ENCODE measurements at places on chromosomes 12 and 14.

DNA sequence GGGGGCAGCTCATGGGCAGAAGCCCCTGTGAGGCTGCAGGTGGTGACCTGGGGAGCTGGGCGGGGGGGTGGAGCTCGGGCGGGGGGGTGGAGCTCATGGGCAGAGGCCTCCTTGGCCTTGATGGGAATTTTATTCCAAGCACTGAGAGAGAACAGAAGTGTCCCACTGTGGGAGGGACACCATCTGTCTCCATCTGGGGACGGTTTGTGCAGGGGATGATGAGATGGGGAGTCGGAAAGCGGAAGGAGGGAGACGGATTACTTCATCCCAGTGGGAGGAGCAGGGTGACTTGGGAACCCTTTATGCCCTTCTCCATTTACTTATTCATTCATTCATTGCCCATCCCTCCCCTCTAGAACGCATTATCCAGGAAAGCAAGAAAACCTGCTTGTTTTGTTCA is 304.7 kb downstream of the ADGRD1 start:
- DNase-seq, result no peak

- DNase-seq, result no peak
These were observed 61.2 kb downstream of the SLC38A6 start for GRCh38 chr14:61042220-61042619.

- DNase-seq, result no peak
These were observed 388.8 kb upstream of the PDE3A start for GRCh38 chr12:19979584-19979983.

- DNase-seq, result no peak
These were observed 365 bp upstream of the ABHD4 start for GRCh38 chr14:22597771-22598098.

DNA sequence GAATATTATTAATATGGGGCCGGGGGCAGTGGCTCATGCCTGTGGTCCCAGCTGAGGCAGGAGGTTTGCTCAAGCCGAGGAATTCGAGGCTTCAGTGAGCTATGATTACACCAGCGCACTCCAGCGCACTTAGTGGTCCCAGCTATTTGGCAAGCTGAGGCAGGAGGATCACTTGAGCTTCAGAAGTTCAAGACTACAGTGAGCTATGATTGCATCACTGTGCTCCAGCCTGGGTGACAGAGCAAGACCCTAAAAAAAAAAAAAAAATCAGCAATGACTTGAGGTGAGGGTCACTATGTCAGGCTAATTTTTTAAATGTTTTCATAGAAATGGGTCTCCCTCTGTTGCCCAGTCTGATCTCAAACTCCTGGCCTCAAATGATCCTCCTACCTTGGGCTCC is 243.4 kb downstream of the RBM19 start:
- no peak for DNase-seq

GRCh38 chr14:101857226-101857625 is 95.7 kb downstream of the PPP2R5C start:
- no peak for DNase-seq

GRCh38 chr12:96482086-96482485 is 7.3 kb upstream of the CFAP54 start:
- no peak for DNase-seq

DNA sequence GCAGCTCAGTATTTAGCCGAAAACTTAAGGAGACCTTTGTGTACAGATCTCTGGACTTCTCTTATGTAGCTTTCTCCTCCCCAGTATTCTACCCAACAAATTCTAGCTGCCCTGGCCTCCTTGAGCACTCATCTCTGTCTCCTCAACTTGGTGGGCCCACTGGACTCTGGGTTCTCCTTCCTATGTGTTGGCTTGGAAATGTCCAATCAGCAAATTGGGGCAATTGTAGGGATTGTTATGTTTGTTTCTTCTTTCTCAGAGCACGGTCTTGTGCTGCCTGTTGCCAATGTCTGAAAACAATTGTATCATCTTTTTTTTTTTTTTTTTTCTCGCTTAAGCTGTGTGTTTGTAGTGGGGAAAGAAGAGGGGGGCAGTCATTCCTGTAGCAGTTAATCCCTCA is 30.2 kb downstream of the NTN4 start:
- DNase-seq, result no peak

DNA sequence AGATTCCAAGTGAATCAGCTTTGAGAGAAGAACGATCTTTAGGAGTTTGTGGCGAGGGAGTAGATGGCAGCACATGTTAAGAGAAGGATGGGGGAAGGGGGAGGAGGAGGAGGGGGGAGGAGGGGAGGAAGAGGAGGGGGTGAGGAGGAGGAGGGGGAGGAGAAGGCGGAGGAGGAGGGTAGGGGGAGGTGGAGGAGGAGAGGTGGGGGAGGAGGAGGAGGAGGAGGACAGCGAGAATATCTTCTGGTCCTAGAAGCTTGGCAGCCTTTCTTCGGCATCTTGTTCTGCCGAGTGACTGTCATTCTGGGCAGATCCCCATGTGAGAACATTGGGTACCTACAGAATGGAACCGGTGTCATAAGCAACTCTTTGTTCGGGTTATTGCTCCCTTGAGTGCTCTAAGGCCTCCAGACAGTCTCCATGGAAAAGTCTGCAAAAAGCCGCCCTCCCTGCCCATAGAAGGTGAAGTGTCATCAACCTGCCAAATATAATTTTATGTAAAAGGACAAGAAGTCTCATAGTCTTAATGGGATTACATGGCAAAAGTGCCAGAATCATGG is 6.9 kb downstream of the RFC5 start:
- no peak for DNase-seq

DNA sequence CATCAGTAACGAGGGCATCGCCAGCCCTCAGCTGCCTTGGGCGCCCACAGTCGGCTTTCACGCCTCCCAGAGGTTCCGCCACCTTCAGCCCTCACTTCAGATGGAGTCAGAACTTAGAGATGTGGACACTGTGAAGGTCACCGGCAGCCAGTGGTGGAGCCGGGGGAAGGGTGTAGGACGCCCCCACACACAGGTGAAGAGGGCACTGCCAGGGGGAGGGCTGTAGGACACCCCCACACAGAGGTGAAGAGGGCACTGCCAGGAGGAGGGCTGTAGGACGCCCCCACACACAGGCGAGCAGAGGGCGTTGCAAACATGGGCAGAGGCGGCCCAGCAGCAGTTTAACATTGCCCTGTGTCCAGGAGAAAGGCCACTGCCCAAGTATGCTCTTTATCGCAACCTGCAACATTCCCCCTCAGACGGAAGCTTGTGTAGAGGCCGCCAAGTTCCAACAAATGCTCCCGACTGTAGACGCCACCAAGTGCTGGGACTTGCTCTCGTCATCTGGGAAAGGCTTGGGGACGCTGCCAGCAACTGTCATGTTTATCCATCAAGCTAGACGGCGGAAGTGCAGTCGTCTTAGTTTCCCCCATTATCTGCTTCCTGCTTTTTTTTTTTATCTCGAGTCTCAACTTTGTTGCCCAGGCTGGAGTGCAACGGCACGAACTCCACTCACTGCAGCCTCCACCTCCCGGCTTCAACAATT is 4.9 kb upstream of the ANKLE2 start:
- DNase-seq, result no peak

- DNase-seq, result no peak
These were observed 133.0 kb upstream of the FRMD6 start for GRCh38 chr14:51518711-51519110.

DNA sequence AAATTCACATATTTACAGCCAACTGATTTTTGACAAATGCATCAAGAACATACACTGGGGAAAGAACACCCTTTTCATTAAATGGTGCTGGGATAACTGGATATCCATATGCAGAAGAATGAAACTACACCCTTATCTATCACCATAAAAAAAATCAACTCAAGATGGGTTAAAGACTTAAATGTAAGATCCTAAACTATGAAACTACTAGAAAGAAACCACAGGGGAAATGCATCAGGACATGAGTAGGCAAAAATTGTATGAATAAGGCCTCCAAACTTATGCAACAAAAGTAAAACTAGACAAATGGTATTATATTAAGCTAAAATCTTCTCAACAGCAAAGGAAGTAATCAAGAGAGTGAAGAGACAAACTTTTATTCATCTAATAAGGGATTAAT is 242.6 kb downstream of the CPNE8 start:
- no peak for DNase-seq

GRCh38 chr12:117142094-117142493 is 42.9 kb upstream of the TESC start:
- DNase-seq, result no peak

GRCh38 chr12:56162468-56163290 is 4.5 kb downstream of the MYL6 start:
- DNase-seq, result no peak

- no peak for DNase-seq
These were observed 287.8 kb downstream of the NAV3 start for GRCh38 chr12:78118486-78118885.

- no peak for DNase-seq
These were observed 325.9 kb upstream of the LRFN5 start for GRCh38 chr14:41280745-41281144.

- DNase-seq, result no peak
These were observed 105.3 kb downstream of the TGFB3 start for GRCh38 chr14:75876530-75876929.

GRCh38 chr12:113119980-113120669 is 15.4 kb downstream of the RASAL1 start:
- DNase-seq, result no peak

- no peak for DNase-seq
These were observed 5.5 kb downstream of the CNTN1 start for GRCh38 chr12:40697566-40698259.

GRCh38 chr14:56199982-56200577 is 81.9 kb downstream of the PELI2 start:
- DNase-seq, result no peak

DNA sequence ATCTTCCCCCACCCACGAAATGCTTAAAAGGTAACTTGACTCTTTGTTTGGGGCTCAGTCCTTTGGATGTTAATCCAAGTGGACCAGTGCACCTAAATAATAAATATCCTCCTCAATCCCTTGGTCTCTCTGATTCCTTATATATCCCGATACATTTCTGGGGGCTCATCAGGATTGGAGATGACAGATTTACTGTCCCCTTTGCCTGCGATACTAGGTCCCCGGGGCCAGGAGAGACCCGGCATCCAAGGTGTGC is 26.3 kb downstream of the KLRK1 start:
- DNase-seq, result no peak

DNA sequence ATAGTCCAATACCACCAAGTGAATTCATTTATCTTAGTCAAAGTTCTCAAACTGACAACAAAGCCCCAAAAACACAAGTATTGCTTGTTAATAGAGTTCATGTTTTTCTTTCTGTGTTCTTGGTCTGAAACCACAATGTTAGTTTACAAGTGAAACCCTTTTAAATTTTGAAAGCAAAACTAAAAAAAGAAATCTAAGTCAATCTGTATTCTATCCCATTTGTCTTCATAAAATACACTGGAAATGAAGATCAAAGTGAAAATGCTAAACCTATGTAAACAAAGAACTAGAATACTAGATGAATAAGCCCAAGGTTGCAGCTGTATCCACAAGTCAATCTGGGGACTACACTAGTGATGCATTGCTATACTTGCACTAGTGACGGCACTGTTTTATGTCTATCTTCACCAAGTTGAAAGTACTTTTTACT is 10.4 kb downstream of the MAP4K5 start:
- DNase-seq, result no peak

GRCh38 chr14:64910847-64911495 is 3.3 kb upstream of the CHURC1 start:
- no peak for DNase-seq

- DNase-seq, result no peak
These were observed 285.6 kb upstream of the FKBP4 start for GRCh38 chr12:2509137-2509536.

GRCh38 chr12:117998719-117999118 is 17.8 kb upstream of the RFC5 start:
- DNase-seq, result no peak

GRCh38 chr14:95523815-95524448 is 7.5 kb upstream of the SYNE3 start:
- DNase-seq, result no peak

DNA sequence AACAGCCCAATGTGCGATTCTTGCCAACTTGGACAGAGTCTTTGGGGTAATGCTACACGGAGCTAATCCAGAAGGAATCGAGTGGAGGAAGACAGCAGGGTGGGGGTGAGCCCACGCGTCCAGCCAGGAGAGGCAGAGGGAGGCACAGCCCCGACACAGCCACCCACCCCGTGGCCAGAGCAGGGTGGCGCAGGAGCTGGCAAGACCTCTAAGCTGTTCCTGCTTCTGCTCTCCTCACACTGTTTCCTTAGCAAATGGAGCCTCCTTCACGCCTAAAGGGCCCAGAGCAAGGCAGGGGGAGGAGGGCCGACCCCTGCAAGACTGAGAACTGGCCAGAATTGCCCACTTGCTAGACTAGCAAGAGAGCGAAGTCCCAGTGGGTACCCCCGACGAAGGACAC is 91.5 kb downstream of the FBXL14 start:
- no peak for DNase-seq

DNA sequence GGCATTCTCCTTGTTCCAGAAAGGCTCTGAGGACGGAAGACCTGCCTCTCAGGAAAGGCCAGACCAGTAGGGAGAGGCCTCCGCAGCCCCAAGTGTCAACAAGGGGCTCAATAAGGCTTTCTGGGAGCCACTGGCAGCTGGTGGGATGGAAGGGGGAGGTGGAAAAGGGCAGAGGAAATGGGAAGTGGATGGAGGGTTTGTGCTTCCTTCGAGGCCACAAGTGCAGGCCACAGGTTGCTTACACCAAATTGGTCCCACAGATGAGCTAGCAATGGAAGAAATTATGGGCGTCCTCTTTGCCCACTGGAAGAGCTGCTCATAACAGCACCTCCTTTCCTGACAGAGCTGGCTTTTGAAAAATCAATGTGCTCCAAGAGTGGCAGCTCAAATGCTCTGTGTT is 28.2 kb downstream of the P2RX4 start:
- DNase-seq, result no peak

GRCh38 chr14:89719366-89720075 is 235.0 kb downstream of the EFCAB11 start:
- DNase-seq, result no peak

DNA sequence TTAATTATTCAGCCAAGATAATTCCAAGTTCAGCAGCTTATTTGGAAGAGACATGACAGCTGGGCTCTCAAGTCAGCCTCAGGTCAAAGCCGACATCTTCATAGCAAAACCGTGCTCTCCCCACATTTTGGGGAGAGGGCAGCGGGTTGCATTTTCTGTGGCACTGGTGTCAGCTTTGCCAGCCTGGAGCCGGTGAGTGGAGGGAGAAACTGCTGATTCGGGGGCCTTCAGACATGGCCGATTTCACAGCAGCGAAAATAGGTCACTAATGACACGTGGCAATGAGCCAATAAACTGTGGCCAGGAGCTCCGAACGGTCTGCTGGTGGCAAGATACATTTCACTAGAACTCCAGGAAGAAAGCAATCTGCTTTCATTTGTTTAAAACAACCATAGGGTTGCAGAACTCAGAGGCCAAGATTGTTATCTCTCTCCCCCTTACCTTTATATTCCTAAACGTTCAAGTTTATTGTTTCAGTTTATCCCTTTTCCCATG is 173.2 kb downstream of the CAND1 start:
- no peak for DNase-seq

- no peak for DNase-seq
These were observed 5.5 kb upstream of the PSMA6 start for GRCh38 chr14:35286707-35287106.

GRCh38 chr12:96811083-96811482 is 96.0 kb upstream of the NEDD1 start:
- DNase-seq, result no peak
